Endothelial cell of umbilical vein (primary cell): ENCODE measurements at places on chromosomes 3 and 15.

DNA sequence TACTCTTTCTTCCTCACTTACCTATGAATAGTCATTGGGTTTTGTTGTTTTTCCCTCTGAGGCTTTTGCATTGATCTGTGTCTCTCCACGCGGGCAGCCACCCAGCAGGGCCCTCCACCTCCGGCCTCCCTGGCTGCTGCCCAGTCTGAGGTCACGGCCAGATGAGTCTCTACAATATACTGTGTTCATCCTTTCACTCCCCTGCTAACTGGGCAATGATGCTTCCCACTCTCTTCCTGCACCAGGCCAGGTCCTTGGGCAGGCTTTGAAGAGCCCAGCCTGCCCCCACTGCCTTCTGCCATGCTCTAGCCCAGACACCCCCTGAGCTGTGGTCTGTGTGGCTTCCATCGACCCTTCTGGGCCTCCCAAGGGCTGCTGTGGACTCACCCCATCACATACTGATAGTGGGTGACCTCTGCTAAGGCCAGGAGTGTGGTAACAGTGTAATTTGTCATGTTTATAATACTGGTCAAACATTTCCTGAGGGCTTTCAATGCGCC is 18.0 kb downstream of the PDIA5 start:
- no peak for DNase-seq

- no peak for DNase-seq
Measured at GRCh38 chr3:54983266-54984099, 55.6 kb upstream of the LRTM1 start.

GRCh38 chr3:98021830-98022560 is 13.1 kb downstream of the GABRR3 start:
- no peak for DNase-seq

DNA sequence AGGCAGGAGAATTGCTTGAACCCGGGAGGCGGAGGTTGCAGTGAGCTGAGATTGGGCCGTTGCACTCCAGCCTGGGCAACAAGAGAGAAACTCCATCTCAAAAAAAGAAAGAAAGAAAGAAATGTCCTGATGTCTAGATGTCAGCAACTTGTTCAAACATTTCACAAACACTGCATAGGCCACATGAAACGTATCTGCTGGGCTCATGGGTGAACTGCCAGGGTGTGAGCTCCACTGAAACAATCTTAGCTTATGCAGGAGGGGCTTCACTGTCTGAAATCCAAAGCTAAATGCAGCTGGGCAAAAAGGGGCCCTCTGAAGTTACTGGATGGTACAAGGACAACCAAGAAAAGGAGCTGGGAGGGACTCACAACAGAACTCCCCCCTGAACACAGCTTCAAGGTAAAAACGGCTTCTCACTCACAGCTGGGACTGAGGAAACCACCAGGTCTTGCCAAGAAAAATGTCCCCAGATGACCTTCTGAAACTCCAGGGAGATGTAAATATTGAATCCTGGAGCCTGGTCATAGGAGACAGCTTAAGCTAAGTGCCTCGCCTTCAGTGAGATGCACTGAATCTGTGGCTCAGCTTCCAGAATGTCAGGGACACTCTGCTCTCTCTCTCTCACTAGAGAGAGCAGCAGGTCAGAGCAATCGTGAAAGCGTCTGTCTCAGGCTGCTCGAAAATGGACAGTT is 31.9 kb downstream of the SEC61A1 start:
- DNase-seq: peak; percentile 57

GRCh38 chr3:47019201-47019600 is 39.7 kb downstream of the NBEAL2 start:
- DNase-seq: no peak

- DNase-seq: no peak
Measured at GRCh38 chr3:188680189-188680588, 491.6 kb upstream of the TPRG1 start.

GRCh38 chr3:172140499-172141391 is 101.4 kb downstream of the FNDC3B start:
- DNase-seq: peak; percentile 96

DNA sequence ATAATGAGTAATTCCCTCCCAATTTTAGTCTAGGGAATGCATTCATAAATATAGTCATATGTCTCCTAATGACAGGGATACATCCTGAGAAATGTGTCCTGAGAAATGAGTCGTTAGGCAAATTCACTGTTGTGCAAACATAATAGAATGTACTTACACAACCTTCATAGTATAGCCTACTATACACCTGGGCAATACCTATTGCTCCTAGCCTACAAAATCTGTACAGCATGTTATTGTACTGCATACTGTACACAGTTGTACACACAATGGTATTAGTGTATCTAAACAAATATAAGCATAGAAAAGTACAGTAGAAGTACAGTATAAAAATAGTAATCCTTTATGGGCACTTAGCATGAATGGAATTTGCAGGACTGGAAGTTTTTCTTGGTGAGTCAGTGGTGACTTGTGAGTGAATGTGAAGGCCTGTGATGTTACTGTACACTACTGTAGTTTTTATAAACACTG is 6.6 kb downstream of the DTWD1 start:
- DNase-seq: peak; percentile 48
